IMR-90 (cell line): ENCODE measurements at places on chromosomes 2 and 18.
A peak's percentile ranks its signal among the peaks of the same experiment; 100 is the strongest.

GRCh38 chr2:177489719-177490301, 97.2 kb downstream of the AGPS start:
- peak; percentile 49 for DNase-seq

DNA sequence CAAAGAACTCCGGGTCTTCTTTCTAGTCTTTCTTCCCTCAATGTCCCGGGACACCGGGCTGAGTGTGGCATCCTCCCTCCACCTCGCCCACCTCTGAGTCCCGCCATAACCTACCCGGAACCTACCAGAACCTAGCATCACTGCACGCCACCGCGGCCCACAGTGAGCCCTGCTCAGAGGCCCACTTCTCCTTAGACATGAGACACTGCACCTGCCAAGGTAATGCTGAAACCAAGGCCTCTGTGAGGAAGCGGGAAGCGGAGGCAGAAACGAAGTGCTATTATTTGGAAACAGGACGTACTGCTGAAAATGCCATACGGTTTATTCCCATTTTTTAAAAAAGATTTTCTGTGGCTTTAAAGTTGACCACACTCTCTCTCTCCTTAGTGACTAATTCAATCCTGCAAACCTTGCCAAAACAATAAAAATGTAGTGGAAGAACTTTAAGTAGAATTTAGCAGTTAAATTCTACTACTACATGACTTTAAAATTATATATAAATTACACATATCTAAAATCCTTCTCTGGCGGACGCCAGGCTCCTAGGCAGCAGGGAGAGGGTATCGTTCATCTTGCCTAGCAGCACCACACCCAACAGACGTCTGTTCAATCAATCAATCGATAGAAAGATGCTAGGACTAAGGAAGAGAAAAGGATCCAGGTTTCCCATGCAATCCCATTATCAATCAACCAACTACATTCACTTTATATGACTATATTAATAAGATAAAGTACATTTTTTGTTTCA, 82.0 kb downstream of the ZNF516 start:
- DNase-seq, result peak; percentile 61

DNA sequence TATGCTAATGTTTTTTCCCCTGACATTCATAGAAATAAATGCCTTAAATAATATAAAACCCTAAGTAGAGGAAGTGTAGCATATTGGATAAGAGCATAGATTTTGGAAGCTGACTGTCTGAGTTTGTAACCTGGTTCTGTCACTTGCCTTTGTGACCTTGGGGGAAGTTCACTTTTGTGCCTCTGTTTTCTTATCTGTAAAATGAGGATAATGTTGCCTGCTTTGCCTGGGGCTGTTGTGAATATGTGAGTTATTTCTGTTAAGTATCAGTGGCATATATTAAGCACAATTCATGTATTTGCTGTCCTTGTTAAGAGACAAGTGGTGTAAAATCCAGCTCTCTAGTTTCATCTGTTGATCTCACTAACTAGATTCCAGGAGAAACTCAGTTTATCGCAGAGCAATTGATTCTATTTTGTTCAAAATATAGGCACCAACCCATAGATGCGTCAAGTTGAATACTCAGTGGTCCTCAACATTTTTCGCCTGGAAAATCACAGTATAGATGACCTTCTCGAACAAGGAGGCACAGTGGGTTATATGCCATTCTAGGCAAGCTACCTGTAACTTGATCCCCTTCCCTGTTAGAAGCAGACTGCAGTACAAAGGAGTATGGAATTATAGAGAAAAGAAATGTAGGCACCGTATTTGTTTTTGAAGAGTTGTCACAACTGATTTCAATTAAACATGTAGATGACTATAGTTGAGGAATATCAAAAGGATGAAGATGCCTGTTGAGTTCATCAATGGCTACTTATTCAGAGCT, 67.0 kb downstream of the SOCS6 start:
- no peak for DNase-seq

DNA sequence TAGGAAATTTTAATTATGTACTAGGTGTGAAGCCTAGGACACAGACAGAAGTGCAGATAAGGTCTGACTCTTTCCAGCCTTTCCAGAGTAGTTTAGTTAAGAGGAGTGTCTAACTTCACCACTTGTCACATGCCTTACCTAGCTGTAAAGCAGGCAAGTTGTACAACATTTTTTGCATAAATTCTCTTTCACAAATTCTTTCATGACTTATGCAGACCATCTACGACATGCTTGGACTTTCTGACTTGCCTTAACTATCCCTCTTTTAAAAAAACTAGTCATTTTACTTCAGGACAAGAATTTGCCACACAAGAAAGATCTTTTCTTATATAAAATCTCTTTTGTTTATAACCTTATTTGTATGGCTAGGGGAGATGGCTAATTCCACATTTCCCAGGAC, 1273.6 kb upstream of the SLC39A10 start:
- DNase-seq, result no peak

DNA sequence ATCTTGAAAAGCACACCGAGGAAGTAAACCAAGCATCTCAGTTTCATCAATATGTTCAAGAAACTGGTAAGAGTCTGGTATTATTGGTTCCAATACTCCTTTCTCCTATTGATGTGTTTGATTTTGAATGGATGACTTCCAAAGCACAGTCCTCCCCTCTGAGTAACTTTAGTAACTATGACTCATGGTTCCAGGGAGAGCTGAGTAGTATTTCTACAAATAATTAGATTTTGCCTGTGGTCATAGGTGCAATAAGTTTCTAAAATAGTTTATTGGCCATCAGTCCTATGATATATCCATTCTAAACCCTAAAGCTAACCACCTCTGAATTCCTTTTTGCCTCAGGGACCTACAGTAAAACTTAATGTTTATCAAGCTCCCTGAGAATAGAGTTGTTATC, 352.4 kb downstream of the XIRP2 start:
- DNase-seq, result peak; percentile 38

DNA sequence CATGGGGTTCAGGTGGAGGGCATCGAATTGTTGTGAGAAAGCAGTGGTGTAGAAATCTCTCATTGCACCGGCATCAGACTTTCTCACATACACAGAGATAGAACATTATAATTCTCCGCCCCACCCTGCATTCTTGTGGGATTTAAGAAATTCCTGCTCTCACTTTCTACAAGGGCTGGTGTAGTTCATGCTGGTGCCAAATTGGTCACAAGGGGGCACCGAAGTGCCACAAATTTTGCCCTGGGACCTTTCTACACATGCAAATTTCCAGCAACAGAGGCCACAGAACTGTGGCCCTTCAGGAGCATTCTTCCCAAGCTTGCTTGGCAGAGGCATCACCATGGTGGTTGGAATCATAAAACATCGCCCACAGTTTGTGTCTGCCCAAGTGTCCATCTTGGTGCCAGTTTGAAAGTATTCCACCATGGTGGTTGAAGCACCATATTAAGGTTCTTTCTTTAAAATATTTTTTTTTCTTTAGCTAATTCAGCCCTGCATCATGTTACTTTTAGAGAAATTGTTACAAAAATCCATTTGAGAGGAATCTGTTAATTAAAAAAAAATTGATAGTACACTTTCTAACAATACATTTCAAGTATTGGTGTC, 521.2 kb upstream of the FANCL start:
- DNase-seq, result peak; percentile 28

GRCh38 chr18:8424917-8425725, 184.1 kb upstream of the RAB12 start:
- peak; percentile 75 for DNase-seq

- no peak for DNase-seq
Observed at GRCh38 chr18:11008505-11008904, 140.9 kb downstream of the PIEZO2 start.

DNA sequence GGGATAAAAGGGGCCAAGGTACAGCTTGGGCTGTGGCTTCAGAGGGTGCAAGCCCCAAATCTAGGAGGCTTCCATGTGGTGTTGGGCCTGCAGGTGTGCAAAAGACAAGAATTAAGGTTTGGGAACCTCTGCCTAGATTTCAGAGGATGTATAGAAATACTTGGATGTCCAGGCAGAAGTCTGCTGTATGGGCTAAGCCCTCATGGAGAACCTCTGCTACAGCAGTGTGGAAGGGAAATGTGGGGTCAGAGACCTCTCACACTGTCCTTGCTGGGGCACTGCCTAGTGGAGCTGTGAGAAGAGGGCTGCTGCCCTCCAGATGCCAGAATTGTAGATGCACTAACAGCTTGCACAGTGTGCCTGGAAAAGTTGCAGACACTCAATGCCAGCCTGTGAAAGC, 880.6 kb upstream of the ID2 start:
- no peak for DNase-seq

DNA sequence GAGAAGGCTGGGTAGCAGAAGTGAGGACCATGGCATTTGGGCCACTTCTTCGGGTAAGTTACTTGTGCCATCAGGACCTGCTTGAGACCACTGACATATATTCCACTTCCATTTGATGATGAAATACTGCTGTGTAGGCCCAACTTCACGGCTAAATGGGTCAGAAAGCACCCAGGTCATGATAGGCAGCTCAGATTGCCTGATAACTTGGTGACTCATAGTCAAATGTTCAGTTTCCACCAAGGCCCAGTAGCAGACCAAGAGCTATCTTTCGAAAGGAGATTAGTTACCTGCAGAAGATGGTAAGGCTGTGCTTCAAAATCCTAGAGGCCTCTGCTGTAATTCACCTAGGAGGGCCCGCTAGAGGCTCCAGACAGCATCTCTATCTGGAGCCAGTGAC, 31.8 kb upstream of the MEX3C start:
- DNase-seq, result no peak

DNA sequence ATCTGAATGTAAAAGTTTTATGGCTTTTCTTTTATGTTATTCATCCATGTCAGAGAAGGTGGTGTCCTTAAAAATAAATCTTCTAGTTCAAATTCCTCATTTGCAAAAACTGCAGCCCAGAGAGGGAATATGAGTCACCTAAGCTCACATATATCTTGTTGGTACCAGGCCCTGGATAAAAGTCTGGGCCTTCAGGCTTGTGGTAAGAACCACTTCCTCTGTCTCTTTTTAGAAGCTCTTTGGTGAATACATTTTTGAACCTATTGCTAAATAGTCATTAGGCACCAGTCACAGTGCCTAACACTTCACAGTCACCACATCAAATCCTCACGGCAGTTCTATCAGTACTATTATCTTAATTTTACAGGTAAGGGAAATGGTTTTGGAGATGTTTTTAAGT, 199.2 kb downstream of the KCNS3 start:
- peak; percentile 69 for DNase-seq

DNA sequence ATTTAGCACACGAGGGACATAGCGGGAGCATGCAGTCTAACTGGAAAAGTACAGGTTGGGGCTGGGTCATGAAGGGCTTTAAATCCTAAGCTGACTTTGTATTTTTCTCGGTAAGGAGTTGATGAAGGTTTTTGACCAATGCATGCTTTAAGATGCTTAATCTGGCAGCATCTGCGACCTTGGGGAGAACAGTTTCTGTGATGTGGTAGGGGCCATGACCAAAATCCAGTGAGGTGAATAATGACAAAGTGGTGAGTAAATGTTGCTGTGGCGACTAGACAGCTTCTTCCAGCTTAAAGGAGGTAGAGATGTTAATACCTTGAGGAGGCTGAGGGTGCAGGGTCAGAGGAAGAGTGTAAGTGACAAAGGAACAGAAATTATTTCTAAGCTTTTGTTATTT, 174.6 kb upstream of the ALPP start:
- no peak for DNase-seq

- no peak for DNase-seq
Observed at GRCh38 chr2:105640246-105640645, 104.5 kb upstream of the NCK2 start.

DNA sequence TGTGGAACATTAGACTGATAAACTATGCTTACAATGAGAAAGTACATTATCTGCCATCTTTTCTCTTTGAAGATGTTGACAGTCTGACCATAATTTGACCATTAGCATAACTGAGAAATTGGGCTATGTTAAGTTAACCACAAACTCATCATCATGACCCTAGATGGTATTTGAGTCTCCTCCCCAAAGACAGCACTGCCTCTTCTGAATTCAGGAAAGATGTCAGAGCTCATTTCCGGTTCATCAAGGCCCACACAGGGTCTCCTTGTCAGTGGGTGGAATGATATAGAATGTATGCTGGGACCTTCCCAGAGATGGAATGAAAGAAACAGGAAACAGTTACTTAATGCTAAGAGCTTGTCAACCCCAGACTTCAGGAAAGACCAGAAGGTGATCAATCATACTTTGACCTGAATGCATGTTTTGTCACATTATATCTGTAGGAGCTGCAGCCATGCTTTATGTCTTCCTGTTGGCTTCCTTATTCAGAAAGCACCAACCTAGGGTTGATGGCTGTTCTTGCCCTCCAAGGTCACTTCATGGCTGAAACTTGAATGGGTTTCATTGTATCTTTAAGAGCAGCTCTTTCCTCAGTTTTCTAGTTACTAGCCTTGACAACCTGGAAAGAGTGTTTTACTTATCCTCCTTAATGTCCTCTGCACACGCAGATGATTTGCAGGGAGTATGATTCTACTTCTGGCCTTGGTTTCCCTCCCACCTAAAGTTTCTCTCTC, 99.1 kb upstream of the NEUROD1 start:
- no peak for DNase-seq

- DNase-seq, result no peak
Observed at GRCh38 chr18:35826477-35826876, 146.0 kb upstream of the RMP24 start.

GRCh38 chr2:68193787-68194372, 36.2 kb downstream of the PNO1 start:
- peak; percentile 77 for DNase-seq
